ENCODE measurements at places on chromosomes 2 and 18.

- no peak for DNase-seq
These were observed 114.0 kb downstream of the NOL10 start for GRCh38 chr2:10575609-10576280.

- no peak for DNase-seq
These were observed 603.3 kb upstream of the POU3F3 start for GRCh38 chr2:104250635-104251034.

DNA sequence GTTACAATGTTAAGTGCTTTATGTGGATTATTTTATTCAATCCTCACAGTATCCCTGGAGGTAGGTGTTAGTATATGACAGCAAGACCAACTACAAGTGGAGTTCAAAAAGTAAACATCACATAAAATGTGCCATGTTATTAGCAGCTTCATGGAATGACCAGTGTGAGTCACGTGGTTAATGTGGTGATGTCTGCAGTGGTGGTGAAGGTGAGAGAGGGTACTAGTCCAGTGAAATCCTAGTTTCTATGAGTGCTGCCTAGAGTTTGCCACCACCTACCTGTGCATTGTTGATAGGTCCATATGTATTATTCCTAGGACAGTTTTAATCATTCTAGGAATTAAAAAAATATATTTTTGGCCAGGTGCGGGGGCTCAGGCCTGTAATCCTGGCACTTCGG, 865.2 kb upstream of the DDX18 start:
- DNase-seq = no peak

DNA sequence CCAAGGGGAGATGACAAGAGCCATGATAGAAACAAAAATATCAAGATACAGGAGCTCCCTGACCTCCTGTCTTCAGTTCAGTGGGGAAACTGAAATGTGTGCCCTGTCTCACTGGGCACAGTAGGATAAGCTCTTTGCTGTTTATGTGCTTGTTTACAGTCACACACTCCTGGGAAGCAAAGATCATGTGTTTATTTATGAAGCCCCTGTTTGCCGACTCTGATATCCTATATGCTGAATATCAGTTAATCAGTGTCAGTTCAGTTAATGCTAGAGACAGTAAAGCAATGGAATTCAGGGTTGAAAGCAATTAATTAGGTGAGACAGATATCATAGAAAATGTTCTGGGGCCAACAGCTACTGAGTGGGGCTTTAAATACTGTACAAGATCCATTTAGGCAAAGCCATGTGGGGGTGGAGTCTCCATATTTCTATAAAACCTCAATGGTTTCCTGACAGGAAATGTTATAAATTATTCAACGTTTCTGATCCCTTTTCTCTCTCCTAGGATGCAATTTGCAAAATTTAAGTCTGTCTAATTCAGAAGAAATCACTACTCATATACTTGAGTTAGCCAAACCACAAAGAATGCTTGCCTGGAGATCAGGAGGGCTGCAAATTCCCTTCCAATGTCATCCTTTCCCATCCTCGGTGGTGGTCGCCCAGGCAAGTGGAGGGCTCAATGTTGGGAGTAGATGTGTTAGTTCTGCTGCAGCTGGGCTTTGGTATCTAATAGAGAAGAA, 551.3 kb downstream of the CMPK2 start:
- DNase-seq = no peak

DNA sequence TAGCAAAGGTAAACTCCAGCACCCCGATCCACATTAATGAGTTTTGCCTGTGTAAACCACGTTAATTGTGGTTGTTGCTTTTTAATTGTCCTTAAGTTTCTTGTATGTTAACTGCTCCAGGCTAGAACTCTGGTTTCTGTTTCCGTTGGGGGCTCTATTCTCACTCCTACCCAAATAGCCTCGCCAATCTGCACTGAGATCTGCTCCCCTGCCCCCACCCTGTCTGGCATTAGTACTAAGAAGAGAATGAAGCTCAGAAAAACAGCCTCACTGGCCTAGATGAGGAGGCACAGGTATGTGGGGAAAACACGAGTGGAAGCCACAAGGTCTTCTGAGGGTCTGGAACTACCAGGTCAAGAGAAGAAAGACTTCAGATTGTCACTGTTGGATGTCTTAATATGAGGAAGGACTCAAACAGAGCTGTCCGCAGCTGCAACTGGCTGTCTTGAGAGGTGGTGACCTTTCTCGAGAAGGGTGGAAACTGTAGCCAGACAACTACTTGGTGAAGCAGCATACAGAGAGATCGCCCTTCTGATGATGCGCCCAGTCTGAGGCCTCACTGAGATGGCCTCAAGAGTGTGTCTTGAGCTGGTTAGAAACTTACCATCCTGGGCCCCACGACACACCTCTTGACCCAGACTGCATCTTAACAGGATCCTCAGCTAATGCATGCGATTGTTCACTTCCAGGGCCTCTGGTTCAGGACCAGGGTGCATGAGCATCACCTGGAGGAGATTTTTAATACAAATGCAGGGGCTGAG, 73.1 kb downstream of the TGOLN2 start:
- no peak for DNase-seq

GRCh38 chr2:60512641-60513040, 40.8 kb downstream of the BCL11A start:
- DNase-seq = no peak

DNA sequence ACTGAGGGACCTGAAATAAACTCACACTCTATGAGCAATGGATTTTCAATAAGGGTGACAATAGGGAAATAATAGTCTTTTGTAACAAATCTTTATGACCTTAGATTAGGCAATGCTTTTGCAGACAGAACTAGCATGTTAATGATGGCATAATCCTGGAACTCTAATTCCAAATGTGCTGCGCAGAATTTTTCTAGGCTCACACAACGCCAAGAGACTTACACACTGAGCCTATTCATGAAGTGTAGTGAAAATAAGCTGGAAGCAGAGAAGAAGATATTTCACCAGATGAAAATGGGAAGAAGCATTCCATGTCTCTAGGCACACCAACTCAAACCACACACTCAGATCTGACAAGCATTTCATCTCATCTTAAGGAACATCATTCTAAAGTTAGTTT, 178.5 kb downstream of the L3MBTL4 start:
- DNase-seq = no peak

DNA sequence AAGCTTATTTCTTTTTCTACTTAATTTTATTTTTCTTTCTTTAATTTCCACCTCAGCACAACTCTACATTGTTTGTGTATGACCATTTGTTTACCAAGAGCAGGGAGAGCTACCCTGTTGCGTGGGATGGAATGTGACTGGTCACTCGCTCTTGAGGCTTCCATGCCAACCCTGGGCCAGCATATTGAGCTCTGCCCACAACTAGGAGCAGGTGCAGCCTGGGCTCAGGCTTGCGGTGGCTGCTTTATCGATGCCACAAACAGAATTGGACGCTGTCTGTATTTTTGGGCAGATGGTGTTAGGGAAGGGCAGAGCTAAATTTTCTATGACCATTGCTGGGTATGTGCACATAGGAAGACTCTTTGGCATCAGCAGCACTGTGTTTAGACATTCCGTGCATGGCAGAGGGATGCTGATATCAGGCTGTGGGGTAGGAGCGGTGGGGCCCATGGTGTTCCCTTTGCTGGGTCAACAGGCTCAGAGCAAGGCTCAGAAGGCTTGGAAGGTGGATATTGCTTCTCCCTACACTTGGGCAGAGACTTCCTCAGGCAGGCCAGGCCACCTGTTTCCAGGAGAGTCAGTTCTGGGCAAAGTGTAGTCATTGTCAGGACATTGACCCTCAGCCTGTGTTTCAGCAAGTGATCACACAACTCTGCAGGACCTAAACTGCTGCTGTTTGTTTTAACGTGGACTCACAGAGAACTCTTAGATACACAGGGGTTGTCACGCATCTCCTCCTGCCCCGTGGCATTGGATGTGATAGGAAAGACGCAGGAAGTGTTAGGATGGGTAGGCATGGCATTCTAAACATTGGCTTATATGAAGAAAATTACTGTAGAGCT, 40.2 kb downstream of the TMEM182 start:
- no peak for DNase-seq

DNA sequence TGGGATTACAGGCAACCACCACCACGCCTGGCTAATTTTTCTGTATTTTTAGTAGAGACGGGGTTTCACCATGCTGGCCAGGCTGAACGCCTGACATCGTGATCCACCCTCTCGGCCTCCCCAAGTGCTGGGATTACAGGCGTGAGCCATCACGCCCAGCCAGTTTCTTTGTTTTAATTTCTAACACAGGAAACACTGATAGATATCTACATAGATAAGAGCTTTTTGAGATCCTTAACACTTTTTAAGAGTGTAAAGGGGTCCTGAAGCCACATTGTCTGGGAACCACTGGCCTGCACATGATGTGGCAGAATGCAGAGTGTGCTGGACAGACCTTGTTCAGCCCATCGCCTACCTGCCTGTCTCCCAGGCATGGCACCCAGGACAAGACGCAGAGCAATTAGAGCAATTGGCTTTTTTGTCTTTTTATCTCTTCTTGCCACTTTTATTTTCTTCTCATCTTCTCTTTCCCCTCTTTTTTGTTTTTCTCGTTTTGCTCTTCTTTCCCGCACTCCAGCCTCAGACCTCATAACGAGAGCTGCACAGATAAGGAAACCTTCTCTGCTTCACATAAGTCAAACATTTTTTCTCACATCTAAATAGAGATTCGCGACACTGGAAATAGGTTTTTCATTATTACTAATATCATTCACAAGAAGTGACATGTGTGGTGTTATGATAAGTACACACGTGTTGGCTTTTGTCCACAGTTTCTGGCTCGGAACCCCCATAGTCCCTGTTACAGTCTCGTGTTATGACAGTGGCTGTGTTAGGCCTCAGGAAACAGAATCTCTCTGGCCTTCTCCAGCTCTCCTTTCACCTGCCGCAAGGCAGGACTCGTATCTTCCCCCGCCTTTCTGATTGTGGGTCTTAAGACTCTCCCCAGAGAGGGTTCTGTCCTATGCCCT, 25.2 kb upstream of the GPR55 start:
- no peak for DNase-seq

GRCh38 chr2:189258616-189259365, 79.2 kb upstream of the COL5A2 start:
- DNase-seq = no peak

DNA sequence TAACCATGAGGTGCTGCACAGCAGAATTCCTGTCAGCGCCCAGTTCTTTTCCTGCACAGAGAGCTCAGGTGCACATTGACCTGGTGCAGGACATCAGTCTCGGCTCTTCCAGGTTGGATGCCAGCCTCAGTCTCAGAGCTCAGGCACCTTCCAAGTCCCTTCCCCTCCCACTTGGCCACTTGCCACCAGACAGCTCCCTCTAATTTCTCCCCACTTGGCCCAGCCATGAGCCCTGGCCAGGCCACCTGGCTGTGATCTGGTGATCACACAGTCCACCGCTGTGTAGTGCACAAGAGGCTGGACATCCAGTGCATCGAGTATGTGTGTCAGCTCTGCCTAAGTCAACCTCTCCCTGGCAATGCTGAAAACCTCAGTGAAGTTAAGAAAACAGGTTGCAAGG, 336.6 kb upstream of the MYT1L start:
- no peak for DNase-seq

DNA sequence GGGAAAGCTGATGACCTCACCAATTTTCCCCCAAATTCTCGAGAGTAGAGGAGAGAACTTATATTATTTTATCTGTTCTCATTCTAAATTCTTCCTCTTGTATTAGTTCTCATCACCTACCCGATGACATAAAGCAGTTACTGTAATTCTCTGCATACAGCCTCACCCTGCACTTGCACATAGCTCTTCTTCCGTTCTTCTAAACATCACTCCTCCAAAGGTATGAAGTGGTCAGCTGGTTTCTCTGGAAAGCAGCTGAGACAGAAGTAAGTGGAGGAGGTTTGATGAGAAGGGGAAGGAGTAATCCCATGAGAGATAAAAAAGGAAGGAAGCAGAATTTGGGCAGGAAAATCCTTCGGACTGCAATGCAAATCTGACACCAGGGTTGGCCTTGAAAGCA, 39.0 kb downstream of the FBXO48 start:
- no peak for DNase-seq

DNA sequence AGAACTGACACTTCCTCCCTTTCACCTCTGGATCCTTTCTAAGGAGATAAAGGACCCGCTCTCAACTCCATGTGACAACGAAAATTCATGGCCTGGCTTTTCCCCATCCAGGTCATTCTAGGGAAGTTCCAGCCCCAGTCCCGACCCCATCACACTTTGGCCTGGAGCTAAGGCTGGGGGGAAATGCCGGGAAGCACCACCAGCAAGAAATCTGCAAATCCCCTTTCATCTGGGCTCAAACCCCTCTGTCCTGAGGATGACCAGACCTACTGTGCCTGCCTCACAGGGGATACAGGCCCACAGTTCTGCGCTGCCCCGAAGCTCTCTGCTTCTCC, 1.3 kb downstream of the SIX2 start:
- no peak for DNase-seq

GRCh38 chr18:67670024-67670543, 153.6 kb upstream of the DSEL start:
- DNase-seq = no peak

DNA sequence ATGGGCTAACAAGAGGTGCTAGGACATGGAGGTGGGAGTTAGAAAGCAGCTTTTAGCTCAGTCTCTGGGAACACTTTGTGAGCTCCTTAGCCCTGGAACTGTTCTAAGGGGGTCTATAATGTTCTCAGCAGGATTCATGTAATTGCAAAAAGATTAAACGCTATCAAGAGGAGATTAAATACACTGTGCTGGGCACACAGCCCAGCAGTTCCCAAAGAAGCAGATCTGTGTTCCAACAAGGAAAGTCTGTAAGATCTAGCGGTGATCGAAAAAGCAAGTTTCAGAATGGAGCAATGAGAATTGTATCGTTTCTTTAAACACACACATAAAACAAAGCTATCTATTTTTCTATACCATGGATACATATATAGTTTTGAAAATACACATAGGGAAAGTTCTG, 2.4 kb upstream of the ARID5A start:
- DNase-seq = no peak

- no peak for DNase-seq
These were observed 41.0 kb downstream of the DIPK1C start for GRCh38 chr18:74416124-74416523.

DNA sequence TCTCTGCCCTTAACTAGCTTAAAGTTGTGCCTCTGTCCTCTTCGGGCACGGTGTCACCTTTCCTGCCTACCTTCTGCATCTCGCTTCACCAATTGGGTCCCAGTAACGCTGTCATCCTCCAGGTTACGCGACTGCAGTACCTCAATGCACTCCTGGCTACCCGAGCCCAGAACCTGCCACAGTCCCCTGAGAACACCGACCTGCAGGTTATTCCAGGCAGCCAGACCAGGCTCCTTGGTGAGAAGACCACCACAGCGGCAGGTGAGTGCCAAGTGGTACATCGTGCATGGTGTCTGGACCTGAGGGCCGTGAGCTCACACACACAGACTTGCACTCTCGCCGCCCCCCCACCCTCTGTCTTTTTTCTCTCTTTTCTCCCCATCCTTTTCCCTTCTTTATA, 12.8 kb downstream of the CNNM3 start:
- no peak for DNase-seq

- no peak for DNase-seq
These were observed 326.4 kb upstream of the SPHKAP start for GRCh38 chr2:228507870-228508269.

DNA sequence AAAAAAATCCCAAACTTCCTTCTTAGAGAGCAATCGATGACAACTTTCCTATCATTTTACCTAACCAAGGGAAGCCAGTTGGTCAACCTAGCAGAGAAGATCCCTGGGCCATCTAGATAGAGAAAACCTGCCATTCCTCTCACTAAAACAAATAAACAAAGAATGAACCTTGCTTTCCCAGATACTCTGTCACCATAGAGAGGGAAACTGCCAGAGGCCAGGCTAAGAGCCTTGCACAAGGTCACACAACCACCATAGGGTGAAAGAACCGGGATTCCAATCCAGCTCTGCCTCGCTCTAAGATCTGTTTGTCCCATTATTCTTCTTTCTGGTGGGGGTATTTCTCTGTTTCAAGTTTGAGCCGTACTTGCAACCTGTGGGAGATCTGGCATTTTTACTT, 154.6 kb downstream of the CYRIA start:
- no peak for DNase-seq

All from NCI-H446 treated with DMSO at 0.1 percent for 48 hours (cell line).